ENCODE measurements at places on chromosomes 3 and 15.
A peak's percentile ranks its signal among the peaks of the same experiment; 100 is the strongest.

DNA sequence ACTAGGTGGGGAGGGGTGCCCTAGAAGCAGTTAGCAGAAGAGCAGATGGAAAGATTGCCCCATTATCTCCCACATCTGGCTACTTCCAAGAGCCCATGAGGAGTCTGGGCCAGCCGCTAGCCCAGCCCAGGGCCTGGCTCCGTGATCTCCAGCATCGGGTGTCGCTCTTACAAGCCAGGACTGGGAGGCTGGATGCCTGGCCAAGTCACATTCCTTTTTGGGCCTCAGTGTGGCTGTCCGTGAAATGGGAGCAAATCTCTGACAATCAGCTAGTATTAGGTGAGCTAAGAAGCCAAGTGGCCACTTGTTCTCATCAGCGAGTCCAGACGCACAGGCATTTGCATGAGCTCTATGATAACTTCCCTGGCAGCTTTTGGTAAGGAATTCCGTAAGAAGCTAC lies 23.3 kb upstream of the DOCK3 start:
- DNase-seq, result no peak

GRCh38 chr3:150761831-150762661 lies 923 bp downstream of the SIAH2 start:
- peak; percentile 80 for DNase-seq

GRCh38 chr3:123818921-123819429 lies 65.2 kb downstream of the MYLK start:
- DNase-seq, result no peak

GRCh38 chr15:25838871-25839195 lies 24.3 kb downstream of the ATP10A start:
- DNase-seq, result no peak

DNA sequence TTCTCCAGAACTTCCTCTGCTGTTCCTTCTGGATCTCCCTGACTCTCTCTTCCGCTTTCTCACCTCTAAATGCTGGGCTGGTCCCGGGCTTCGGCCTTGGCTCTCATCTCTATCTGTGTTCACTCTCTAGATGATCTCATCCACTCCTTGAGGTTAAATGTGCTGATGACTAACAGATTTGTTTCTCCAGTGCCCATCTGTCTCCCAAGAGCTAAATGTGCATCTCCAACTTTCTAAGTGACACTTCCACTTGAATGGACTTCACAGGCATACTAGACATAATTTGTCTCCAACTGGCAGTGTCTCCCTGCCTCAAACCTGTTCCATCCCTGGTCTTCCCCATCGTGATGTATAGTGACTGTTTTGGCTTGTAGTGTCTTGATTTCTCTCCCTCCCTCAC lies 95.3 kb downstream of the ITPR1 start:
- DNase-seq, result no peak

Data from right kidney (tissue), 9 donors.